ENCODE measurements at places on chromosomes 5 and 9.

GRCh38 chr5:173969167-173970049, 19.6 kb upstream of the C5orf47 start:
- DNase-seq, result no peak

DNA sequence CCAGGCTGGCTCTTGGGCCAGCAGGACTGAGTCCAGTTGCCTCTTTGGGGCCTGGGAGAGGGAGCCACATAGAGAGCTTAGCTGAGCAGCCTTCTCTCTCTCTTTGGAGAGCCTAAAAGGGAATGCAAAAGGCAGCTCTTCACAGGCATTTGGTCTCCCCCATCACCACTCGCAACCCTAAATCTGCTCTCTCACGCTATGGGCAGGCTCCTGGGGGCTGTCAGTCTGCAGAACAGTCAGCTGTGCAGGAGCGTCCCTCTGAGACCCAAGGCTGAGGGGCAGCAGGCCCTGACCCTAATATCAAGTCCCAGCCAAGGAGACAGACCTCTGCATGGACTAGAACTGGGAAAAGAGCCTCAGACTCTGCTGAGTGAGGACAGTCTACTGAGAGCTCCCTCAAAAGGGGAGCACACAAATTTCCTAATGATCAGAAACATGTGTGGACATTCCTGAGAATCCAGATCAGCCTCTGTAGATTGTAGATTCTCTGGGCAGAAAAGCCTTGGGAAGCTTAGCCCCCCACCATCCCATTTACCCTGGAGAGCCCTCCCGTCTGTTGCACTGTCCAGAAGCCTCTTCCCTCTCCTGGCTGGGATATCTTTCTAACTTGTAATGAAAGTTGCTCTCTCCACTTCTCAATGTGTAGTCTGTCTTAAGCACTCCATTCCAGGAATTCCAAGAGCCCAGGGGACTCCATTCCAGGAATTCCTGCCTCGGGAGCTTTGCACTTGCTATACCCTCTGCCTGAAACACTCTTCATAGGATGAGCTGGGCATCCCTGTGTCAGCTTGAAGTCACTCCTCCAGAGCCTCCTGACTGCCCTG, 79.4 kb downstream of the FAM114A2 start:
- no peak for DNase-seq

DNA sequence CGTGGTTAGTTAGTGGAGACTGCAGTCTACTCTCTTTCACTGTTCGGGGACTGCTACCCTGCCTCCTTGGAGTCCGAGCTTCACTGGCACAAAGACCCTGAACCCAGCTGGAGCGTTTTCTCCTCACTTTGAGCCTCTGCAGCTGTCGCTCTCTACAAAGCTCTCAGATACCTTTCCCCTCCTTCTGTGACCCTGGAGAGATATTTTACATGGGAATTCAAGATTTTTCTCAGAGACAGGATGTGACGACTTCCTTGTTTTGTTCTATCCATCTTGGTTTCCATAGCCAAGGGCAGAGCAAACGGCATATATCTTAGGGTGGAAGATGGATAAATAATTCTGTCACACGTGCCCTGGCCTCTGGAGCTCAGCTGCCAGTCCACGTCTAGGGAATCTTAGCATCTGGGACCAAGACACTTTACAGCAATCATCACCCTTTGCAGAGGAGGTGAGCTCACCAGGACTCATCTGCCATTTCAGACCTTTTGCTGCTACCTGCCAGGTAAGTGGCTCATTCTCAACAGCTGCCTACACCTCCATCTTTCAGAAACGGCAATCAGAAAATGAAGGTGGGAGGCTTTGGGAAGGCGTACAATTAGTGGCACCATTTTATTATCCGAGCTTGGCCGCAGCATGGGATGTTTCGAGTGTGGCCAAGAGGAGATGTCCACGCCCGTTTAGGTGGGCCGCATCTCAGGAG, at the start of gene BTNL9:
Gene BTNL9 (plus strand): TSS at position 336 of the 700 bp plus-strand sequence. CDS start 5,224 bp downstream, outside the sequence.
- DNase-seq, result no peak

DNA sequence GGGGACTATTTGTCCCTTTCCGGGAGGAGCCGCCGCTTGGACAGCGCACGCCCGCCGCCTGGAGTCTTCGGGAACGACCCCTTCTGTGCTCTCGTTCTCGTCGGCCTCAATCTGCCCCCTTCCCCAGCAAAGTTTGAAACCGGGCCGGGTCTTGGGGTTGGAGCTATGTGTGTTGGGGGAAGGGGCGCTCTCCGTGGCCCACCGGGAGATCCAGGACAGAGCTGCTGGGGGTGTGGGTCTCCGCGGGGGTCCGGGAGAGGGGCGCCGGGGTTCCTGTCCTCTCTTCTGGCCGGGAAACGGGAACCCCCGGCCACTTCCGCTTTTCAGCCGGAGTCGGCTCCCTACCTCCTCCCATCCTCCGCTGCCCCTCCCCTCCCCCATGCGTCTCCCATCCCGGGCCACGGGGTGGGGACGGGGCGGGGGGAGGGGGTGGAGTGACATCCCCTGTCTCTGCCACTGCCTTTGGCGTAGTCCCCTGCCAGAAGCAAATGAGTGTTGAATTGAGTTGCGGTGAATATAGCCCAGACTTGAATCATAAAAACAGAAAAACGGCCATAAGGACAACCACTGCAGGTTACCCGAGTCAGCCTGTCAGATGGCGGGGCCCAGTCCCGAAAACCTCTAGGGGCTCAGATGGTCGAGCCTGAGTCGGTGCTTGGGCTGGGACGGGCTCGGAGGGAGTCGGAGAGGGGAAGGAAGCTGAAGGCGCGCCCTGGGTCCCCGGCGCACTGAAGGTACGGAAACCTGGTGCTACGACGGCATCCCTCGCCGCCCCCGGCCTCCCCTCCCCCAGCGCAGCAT, 1.1 kb downstream of the CPLX2 start:
- DNase-seq, result no peak

DNA sequence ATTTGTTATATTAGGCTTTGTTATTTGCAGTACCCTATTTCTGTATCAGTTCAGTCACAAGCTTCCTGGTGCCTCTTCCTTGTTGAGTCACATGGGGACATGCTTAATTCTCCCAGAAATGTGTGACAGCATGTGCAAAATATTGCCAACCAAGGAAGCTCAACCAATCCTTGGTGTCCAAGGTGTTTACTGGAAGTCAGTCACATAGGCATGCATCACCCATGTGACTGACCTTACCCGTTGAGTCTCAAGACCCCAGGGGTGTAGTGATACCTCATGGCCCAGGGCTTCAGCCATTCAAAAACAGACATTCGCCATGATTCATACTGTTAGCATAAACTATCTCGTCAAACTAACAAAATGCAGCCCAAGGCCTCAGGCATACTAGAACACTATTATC, 9.3 kb upstream of the ANKDD1B start:
- no peak for DNase-seq

DNA sequence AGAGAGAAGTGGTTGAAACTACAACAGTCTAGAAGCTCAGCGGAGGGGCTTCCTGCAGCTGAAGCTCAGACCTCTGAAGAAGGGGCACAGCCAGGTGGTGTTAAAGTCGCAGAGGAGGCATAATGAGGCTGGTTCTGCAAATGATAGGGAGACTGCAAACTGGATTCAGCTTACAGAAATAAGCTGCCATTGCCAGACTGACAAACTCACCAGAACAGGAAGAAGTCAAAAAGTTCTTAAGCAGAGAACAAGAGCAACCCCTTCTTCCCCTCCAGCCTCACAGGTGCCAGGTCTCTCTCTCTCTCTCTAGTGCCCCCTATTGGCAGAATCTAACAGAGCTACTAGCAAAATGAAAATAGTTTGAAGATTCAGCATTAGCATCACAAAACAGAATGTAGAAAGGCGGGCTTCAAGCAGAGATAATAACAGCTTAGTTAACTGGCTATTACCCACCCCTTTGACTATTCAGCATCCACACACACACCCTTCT, 76.7 kb downstream of the GRAMD2B start:
- peak; percentile 66 for DNase-seq

- DNase-seq, result no peak
These were observed 52.6 kb downstream of the GNA14 start for GRCh38 chr9:77595426-77596095.

- DNase-seq, result peak; percentile 17
These were observed 72.9 kb downstream of the SERINC5 start for GRCh38 chr5:80182809-80183580.
